GM13977 (cell line): ENCODE measurements at places on chromosomes 16 and 17.
A peak's percentile ranks its signal among the peaks of the same experiment; 100 is the strongest.

DNA sequence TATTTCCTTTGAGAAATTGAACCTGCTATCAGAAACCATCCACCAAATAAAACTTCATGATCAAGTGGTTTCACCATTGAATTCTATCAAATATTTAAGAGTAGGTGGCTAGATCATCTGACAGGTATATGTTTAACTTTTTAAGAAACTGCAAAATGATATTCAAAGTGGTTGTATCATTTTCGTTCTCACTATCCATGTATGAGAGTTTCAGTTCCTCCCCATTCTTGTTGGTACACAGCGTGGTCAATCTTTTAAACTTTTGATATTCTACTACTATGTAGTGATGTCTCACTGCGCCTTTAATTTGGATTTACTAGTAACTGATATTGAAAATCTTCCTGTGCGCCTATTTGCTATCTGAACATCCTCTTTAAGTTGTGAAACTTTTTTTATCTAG, 163.7 kb downstream of the CYB561 start:
- no peak for DNase-seq

DNA sequence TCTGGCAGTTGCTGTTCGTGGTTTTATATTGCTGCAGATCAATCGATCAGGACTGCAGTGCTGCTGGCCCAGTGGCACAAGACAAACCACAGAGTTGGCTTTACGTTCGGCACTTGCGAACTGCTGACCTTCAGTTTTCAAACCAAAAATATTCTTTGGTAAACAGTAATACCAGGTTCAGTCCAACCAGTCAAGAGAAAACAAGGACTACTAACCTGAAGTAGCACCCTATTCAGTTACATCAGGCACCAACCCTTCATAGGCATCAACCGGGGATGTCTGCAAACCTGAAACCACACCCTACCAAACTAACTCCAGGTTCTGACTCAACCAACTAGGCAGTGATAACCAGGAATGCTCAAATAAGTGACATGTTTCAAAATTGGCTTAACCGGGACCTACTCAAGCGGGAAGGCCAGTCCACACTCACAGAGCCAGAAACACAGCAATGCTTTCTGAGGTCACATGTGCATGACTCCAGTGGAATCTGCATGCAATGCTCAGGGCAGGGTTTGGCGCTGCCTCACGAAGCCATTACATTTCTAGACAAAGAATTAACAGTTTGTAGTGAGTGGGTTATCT, 91.1 kb downstream of the SMG6 start:
- no peak for DNase-seq

DNA sequence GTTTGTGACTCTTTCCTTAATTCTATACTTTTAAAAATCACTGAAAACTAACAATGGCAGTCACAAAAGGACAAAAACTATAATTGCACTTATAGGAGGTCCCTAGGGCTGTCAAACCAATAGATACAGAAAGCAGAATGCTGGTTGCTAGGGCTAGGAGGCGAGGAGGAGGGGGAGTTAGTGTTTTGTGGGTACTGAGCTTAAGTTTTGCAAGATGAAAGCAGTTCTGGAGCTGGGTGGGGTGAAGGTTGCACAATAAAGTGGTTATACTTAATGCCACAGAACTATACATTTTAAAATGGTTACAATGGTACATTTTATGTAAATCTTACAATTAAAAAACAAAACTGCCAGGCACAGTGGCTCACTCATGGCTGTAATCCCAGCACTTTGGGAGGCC, 27.3 kb downstream of the NUBP1 start:
- DNase-seq: no peak

DNA sequence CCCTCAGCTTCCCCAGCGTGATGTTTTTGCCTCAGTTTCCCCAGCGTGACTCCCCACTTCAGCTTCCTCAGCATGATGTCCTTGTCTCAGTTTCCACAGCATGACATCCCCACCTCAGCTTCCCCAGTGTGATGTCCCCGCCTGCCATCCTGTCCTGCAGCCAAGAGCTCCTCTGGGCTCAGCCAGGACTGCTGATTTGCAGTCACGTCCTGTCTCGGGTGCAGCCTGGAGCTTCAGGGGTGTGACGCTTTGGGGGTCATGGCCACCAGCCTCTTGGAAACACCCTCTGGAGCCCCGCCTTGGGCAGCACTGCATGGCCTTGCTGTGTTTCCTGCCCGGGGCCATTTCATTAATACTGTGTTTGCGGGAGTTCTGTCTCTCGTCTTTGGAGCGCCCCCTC, 16.5 kb upstream of the NUDT16L1 start:
- no peak for DNase-seq

DNA sequence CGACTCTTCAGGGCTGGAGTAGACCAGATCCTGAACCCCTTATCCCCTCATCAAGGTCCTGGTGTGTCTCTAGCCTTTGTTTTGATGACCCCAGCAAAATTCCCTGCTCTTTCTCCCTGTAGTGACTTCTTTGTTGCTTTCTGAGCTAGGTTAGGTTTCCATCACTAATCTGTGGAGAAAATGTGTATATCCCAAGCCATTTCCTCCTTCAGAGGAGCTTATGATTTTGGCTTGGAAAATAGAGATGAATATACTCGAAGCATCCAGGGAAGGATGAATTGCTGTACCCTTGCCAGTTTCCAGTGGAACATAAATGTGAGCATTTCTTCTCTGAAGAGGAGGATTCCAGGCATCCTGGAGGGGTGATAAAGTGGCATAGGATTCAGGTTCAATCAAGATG, 55.8 kb downstream of the KSR1 start:
- DNase-seq: no peak

DNA sequence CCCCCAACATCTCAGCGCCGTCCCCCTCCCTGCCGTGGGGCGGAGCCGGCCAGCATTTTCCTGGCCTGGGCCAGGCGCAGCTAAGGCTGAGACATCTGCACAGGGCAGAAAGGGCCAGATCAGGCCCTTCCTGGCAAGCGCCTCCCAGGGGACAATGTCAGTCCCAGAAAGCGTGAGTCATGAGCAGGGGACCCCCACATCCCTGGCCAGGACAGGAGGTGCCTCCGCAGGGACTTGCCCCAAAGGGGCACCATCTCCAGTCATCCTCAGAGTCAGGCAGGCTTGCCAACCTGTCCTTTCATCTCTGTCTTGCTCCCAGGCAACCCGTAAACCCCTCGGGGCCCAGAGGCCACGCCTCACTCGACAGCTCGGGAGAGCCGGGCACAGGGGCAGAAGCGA, 43.2 kb downstream of the SOCS1 start:
- no peak for DNase-seq

GRCh38 chr17:78645421-78646295, 68.5 kb upstream of the DNAH17 start:
- DNase-seq: peak; percentile 89

DNA sequence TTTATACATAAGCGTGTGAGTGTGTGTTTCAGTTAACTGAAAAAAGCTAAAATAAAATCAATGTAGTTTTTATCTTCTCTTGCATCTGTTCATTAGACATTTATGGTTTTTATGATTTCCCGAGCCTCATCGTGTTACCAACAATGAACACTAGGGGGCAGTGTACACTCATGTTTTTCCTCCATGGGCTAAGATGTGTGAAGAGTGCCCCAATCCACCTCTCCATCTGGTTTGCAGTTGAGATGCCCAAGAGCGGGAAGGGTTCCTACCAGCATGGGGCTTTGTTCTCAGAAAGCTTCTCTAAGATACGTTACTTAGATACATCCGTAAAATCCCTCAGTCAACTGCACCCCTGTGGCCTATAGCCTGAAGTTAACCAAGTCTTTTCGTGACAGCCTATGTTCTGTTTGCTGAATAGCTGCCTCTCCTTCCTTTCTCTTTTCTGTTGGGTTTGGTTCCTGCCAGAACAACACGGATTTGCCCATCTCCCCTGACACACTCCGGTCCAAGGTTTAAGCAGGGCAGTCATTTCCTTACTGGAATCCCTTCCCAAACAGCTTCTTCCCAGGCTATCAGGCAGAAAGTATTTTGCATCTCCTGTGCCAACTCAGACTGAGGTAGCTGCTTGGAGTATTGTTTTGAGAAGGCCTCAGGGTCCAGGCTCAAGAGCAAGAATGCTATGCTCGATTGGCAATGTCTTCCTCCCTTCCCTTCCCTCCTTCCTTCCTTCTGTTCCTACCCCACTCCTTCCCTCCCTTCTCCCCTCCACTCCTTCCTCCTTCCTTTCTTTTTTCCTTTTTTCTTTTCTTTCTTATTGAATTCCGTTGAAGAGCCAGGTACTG, 12.9 kb upstream of the ELAC2 start:
- peak; percentile 49 for DNase-seq

GRCh38 chr17:31200287-31200686, 96.8 kb downstream of the OMG start:
- no peak for DNase-seq

DNA sequence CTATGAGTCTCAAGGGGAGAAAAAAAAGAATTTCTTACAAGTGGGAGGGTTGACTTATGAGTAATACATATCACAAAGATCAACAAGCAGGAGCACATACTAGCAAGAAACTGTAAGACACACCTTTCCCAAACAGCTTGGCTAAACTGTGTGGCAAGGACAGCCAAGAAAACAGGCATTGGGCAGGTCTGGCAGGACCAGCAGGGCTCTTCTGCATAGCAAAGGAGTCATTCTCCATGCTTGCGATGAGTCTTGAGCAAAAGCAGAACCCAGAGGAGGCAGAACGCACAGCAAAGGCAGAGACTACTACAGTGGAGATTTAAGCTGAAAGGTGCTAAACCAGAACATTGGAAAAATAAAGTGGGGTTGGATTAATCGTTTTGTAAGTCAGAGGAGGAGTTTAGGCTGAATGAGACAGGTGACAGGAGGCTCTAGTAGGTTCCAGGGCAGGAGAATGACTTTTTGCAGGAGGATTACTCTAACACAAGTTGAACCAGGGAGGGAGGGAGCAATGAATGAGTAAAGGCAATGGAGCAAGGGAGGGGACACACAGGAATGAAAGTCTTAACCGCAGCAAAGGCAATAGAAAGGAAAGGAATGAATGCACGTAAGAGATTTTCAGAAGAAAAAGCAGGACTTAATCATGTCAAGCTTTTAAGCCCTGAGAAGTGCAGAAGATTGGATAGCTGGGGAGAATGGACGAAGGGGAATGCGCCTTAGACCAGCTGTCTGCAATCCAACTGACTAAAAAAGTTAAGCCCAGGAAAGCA, 2.7 kb downstream of the N4BP1 start:
- DNase-seq: no peak

DNA sequence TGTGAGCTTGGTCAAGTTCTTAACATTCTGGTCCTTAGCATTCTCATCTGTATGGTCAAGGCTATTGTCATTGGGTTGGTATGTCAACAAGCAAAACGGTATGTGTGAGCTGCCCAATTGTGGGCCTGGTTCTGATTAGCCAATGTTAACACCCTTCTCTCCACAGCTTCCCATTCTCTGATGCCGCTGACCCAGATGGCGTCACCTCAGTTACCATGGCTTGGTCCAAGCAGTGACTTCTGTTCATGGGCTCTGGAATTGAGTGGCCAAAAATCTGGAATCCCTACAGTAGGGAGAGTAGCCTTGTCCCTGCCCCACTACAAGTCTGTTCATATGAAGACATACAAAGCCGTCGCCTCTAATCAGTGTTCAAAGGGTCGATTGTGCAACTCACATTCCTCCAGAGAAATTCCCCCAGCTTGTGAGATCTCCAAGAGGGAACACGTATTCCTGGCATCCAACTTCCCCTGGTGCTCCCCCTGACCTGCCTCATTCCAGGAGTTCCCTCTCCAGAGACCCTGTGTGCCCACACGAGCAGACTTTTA, 15.8 kb downstream of the TMEM98 start:
- no peak for DNase-seq

GRCh38 chr17:78072961-78073360, 55.6 kb downstream of the TMC6 start:
- DNase-seq: no peak

GRCh38 chr16:74874123-74874522, 99.5 kb upstream of the FA2H start:
- DNase-seq: no peak

DNA sequence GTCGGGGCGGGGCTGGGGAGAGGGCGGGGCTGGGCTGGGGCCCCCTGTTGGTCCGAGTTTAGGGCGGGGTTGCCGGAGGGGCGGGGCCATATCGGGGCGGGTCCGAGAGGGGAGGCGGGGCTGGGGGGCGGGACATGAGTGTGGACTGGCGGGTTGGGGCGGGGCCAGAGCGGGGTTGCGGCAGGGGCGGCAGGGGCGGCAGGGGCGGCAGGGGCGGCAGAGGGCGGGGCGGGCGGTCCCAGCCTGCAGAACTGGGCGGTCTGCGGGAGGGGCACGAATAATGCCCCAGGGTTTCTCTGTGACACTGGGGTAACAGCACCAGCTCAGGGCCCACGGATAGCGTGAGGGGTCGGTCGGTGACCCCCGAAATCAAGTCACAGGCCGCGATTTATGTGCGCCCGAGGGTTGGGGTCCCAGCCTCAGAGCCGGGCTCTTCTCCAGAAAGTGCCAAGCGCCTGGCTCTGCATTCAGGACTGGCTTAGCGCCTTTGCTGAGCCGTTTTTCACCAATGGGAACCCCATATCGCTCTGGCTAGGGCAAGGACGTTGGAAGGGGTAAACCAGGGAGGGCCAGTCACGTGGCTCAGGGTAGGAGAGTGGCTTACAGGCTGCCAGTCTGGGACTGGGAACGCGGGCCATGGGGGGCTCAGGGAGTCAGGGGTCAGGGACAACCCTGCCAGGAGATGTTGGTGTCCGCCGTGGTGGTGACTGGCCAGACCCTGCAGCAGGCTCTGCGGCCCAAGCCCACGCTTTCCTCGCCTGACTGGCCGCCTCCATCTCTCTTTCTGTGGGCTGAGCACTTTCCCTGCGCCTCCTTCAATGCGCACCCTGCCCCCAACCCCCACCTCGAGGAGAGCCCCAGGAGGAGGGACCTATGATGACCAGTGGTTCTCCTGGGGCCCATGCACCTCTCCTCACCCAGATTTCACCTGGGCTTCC, 1.2 kb upstream of the METTL26 start:
- DNase-seq: peak; percentile 100

DNA sequence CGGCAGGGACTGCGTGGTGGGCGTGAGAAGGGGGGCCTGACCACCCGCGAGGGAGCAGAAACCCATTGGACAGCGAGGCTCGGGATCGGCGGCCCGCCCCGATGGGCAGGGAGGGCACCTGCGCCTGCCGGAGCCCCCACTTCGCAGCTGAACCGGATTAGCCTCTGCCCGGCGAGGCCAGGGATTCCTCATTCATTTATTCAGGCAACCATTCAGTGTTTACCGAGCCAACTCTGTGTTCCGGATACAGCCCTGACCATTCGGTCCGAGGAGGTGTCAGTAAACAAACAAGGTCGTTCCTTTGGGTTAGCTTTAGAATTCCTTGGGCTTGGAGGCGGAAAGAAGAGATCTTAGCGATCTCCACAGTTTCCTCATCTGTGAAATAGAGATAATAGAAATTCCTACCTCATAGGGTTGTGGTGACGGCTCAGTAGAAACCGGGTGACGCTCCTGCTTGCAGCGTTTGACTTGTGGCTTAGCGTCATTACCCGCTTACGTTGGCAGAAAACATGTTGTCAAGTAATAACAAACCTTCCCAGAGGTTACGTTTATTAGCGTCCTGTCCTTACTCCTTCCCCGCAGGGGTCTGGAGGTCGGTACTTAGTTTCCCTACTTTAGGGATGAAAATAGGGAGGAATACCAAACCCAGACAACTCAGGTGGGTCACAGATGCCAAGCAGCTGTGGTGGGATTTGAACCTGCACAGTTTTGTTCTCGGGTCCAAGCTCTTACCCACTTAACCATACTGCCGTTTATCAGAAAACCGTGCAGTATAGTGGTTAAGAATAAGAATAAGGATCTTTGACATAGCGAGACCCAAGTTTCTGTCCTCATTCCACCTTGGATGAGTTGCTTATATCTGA, 893 bp downstream of the POLR3E start:
- DNase-seq: peak; percentile 77

- DNase-seq: peak; percentile 79
Measured at GRCh38 chr16:66954097-66954659, 6.9 kb upstream of the CES3 start.
